Activated T-cell treated with anti-CD3 and anti-CD28 coated beads for 1 hour (primary cell): ENCODE measurements at places on chromosomes 13 and 19.

- no peak for DNase-seq
These were observed 31.9 kb downstream of the ATP4B start for GRCh38 chr13:113625965-113626721.

- DNase-seq, result no peak
These were observed 846.9 kb upstream of the MIR17HG start for GRCh38 chr13:90500569-90500968.

DNA sequence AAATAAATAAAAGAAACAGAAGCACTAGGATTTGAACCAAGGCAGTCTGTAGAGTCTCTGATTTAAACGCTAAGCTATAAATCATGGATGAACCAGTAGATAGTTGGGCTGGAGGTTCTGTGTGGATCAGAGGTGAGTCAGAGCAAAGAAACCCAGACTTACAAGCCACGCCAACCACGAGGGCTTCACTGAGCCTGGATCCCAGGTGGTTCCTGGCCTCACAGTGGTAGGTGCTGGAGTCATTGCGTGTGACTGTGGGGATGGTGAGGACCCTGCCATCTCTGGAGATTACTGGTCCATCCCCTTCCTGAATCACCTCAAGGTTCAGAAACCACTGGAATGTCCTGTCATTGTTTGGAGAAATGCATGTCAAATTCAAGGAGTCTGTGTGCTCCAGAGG, 19.3 kb upstream of the CEACAM20 start:
- DNase-seq, result no peak

- DNase-seq, result no peak
These were observed 62.0 kb downstream of the PARP4 start for GRCh38 chr13:24450530-24450929.

DNA sequence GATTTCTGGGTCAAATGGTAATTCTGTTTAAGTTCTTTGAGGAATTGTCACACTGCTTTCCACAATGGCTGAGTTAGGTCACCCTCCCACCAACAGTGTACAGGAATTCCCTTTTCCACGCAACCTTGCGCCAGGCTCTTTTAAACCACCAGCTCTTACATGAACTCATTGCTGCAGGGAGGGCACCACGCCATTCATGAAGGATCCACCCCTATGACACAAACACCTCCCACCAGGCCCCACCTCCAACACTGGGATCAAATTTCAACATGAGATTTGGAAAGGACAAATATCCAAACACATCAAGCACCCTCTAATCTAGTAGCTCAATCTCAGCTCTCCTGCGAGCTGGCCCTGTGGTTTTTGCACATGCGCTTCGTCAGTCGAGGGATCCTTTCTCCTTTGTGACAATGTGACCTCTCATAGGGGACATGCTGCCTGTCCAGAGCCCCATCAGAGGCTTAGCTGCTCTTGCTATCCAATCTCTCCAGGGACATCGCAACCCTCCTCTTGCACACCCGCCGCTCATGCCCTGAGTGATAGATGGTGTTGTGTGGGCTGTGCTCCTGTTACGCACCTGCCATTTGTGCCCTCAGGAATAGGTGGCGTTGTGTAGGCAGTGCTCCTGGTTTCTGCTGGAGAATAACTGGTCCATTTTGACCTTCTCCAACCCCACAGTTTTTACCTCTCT, 328.0 kb downstream of the UQCRFS1 start:
- DNase-seq, result no peak

DNA sequence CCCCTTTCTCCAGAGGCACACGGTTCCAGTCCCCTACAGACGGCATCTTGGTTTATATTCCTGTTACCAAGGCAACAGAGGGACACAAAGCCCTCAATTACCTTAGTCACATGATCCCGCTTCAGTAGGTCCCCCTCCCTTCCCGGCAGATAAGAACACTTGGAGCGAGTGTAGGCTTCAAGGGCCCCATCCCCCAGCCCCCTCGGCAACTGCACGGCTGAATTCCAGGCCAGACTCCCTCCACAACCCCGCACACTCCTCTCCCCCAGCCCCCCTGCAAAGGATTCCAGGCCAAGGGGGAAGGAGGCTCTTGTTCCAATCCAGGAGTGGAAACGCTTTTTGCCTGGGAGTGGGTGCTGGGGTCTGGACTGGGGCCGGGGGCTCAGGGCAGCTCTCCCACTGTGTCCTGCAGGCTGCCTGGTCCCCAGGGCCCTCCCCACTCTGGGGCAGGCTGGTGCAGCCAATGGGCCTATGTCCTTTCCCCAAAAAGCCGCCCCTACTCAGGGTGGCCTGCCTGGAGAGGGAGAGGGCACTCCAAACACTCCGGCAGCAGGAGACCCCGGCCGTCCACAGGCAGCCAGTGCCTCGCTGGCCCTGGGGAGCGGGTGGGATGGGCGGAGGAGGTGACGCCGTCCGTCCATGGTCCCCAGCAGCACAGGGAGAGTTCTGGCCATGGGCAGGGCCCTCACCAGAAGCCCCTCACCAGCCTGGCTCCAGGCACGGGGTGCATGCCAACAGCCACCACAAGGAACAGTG, 62.6 kb downstream of the MLLT1 start:
- no peak for DNase-seq

DNA sequence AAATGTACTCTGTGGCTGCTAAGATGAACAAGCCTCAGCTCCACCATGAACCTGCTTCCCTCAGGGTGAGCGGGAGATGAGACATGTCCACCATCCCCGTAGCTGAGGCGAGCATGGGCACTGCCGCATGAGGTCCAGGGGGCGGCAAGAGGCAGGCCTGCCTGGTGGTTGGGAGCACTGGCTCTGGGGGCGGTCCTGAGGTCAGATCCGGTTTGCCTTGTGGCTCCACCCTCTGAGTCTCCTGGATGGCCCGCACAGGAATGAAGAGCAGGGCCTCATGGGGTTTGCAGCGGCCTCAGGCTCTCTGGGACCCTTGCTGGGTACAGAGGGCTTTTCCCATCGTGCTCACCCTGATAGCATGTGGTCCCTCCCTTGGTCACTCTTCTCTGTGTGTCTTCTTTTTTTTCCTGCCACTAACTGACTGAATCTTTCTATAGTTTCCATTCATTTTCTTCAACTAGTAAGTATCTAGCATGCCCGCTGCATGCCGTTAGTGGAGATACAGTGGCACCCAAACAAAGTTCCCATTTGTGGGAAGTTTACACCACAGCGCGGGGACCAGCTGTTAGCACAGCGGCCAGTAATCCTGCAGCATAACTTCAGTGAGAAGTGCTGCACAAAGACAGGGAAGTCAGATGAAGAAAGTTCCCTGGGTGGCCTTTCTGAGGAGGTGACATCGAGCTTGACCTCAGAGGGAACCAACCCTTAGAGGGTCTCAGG, 37.3 kb downstream of the CAPN12 start:
- DNase-seq, result no peak

DNA sequence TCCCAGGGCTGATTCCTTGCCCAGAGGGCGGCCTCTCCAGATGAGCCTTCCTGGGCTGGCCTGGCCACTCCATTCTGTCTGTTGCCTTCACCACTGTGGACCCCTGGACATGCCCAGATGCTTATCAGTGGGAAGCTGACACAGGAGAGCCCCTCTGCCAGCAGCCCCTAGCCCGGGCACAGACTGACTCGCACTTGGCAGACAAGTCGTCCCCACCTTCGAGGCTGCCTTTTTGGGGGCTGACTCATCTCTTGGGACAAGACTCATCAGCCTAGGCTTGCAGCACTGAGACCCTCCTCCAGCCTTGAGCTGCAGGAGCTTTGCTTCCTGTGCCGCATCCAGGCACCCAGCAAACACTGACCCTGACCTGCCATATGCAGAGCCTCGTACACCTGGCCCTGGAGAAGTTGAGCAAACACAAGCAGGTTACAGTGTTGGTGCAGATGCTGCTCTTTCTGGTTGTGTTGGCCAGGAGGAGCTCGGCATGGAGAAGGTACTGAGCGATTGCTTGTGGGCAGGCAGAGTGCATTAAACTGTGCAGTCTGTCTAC, 8.1 kb downstream of the CHST8 start:
- DNase-seq, result no peak

DNA sequence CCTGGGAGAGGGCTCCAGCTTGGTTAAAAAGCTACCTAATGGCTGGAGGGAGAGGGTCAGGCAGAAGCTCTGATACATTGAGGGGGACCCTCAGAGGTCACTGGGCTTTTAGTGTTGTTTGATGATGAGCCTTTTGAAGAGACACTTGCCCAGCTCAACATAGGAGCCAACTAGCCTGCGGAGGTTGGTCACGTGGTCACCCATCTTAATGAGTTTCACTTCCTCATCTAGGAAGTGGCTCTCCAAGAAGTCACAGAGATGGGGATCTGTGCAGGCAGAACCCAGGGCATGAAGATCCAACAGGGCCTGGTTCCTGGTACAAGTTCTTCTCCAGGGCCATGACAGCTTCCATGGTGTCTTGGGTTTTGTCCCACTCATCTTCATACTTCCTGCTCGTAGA, 33.4 kb downstream of the IPO5 start:
- no peak for DNase-seq

DNA sequence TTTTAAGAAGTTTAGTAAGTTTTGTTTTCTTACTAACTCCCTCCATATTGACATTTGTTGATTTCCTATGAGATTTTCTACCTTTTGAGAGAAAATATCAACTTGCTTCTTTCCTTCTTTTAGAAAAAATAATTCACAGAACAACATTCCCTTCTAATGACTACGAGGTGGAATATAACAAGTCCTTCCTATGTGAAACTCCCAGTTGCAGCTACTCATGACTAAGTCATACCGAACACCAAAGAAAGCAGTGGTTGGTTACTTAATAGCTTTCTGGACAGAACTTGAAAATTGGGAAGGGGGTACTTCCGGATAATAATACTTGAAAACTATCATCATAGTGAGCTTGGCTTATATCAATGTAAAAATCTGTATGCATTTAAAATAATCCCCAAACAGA, 144.8 kb downstream of the DACH1 start:
- no peak for DNase-seq

GRCh38 chr13:50794226-50794625, 49.3 kb downstream of the DLEU7 start:
- no peak for DNase-seq

- DNase-seq, result no peak
These were observed 112.3 kb downstream of the GADD45B start for GRCh38 chr19:2588081-2588777.

DNA sequence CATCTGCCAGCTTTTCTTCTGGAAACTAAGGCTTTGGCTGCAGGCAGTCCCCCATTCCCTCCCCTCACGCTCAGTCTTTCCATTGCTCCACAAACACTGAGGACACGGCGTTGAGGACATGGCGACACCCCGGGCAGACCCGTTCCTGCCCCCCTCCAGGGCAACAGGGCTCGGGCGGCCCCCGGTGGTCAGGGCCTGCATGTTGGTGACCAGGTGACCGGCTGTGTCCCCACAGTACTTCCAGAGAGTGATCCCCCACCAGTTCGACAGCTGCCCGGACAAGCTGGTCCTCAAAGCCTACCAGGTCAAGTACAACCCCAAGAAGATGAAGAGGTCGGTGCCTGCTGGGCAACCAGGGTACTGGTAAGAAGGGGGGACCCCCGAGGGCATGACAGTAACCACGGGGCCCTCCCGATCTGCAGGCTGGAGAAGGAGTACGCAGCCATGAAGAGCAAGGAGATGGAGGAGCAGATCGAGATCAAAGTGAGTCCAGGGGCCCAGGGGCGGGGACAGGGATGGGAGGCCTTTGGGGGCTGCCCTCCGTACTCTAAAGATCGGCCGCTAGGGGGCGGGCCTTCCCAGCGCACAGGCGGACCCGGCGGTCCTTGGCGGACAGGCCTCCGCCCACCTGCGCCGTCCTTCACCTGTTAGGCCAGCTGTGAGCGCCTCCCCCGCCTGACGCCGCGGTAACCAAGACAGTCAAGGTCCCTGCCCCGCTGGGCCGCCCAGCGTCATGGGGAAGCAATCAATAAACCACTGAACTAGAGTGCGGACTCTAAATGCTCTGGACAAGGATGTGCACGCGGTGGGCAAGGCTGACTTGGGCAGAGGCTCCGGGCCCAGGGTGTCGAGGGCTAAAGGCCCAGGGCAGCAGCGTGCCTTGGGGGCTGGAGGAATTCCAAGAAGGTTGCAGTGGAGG, 21.1 kb downstream of the PRR36 start:
- peak; percentile 59 for DNase-seq

GRCh38 chr13:86937316-86937715, 733.9 kb upstream of the SLITRK5 start:
- no peak for DNase-seq

- no peak for DNase-seq
These were observed 4.8 kb upstream of the CEACAM16 start for GRCh38 chr19:44694184-44694579.

- DNase-seq, result no peak
These were observed 99.2 kb downstream of the ABCC4 start for GRCh38 chr13:95201814-95202651.

- no peak for DNase-seq
These were observed 2.0 kb upstream of the LENG9 start for GRCh38 chr19:54465426-54466109.

DNA sequence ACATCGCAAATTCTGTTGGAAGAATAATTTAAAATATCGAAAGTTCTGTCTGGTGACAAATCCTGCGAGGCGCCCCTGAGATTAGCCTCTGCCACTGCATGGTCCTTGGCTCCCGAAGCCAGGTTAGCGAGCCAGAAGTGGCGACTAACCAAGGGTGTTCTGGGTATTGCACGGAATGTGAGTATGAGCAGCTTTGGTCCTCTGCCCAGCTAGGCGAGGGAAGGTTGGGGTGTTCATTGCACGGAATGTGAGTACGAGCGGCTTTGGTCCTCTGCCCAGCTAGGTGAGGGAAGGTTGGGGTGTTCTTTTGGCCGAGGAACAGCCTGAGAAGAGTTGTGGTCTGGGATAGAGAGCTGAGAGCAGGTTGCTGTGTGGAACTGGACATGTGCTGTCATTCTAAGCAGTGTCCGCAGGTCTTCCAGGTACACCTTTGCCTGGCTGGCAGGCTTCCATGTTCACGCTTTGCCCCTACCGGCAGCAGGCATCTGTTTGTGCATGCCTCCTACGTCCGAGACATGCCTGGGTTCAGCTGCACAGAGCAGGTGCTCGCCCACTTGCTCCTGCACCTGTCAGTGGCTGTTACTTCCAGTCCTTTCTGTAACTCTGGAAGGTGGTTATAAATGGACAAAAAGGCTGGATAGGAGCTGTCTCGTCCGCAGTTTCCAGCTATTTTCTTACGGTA, 18.3 kb upstream of the TEX29 start:
- DNase-seq, result no peak

GRCh38 chr19:39409208-39410016, 2.8 kb downstream of the ZFP36 start:
- DNase-seq, result peak; percentile 84
